ENCODE measurements at places on chromosomes 2 and 18.

- DNase-seq, result no peak
These were observed 6.9 kb upstream of the ANXA4 start for GRCh38 chr2:69734854-69735544.

DNA sequence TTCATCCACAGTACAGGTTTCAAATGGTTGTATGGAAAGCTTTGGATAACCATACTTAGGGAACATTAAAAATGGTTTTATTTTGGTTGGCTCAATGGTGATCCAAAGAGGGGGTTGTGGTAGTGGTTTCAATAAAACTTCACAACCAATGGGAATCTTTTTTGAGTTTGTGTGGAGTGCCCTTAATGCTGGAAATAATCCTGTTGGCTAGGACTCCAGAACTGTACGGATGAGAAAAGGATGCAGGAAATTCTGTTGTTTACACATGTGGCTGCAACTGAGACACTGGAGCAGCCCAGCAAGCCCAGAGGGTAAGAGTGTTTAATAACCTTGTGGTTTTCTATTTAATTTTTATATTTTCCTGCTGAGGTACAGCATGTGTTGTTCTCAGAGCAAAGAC, at the start of gene CCDC102B:
CCDC102B (plus strand) TSS at position 210 of the 400 bp plus-strand sequence. CDS start 38,684 bp downstream, outside the sequence.
- no peak for DNase-seq

- no peak for DNase-seq
These were observed 71.2 kb downstream of the EIF2AK3 start for GRCh38 chr2:88556026-88556425.

GRCh38 chr2:69817729-69818501, 11.5 kb upstream of the GMCL1 start:
- no peak for DNase-seq

- DNase-seq, result no peak
These were observed 310.6 kb downstream of the C1D start for GRCh38 chr2:67752199-67752598.

DNA sequence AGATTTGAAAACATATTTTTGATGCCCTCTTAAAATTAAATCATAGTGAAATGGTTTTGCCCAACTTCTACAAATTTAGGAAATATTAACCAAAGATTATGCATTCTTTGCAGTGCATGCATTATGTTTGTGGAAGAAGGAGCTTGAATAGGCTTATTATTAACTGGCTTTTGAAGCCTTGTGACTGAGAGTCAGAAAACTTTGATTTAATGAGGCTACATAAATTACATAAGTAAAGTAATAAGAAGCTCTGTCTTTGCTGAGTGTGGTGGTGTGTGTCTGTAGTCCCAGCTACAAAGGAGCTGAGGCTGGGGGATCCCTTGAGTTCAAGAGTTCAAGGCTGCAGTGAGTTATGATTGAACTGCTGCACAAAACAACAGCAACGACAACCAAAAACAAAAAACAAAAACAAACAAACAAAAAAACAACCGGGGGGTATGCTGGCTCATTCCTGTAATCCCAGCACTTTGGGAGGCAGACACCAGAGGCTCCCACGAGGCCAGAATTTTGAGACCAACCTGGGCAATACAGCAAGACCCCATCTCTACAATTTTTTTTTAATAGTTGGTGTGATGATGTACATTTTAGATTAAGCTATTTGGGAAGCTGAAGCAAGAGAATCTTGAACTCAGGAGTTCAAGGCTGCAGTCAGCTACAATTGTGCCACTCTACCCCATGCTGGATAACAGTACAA, 57.0 kb upstream of the LRRTM4 start:
- DNase-seq, result no peak

DNA sequence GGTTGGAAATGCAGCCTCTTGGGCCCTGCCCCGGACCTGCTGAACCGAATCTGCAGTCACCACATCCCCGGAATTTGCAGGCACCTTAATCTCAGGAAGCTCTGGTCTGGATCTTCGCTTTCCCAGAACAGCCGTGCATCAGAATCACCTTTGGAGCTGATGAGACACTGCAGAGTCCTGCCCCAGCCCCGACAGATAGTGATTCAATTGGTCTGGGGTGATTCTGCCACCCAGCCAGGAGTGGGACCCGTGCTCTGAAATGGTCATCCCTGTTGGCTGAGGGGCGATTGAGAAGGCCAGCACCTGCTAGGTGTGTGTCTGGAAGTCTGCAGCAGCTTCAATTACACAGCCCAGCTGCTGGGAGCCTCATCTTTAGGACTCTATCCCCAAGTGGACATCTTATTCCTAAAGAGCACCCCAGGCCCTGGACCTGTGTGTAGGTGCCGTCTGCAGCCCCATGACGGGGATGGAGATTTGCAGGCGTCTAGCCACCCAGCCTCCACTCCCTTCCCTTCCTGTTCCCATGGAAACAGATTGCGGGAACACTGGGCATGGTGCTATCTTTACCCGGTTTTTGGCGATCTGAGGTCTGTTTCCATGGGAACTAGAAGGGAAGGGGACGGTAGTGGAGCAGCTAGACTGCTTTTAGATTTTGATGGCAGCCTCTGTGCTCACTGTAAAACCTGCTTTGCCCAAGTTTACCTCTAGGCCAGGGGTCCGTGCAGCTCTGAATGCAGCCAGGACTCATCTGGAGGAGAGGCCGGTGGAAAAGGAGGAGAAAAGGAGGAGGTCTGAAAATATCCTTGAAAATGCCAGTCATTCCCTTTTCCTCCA, 156.1 kb downstream of the LDLRAD4 start:
- DNase-seq, result no peak

- DNase-seq, result peak; percentile 55
These were observed 55.4 kb downstream of the CDC42EP3 start for GRCh38 chr2:37615804-37616676.

GRCh38 chr2:138390316-138390945, 111.1 kb upstream of the SPOPL start:
- no peak for DNase-seq

DNA sequence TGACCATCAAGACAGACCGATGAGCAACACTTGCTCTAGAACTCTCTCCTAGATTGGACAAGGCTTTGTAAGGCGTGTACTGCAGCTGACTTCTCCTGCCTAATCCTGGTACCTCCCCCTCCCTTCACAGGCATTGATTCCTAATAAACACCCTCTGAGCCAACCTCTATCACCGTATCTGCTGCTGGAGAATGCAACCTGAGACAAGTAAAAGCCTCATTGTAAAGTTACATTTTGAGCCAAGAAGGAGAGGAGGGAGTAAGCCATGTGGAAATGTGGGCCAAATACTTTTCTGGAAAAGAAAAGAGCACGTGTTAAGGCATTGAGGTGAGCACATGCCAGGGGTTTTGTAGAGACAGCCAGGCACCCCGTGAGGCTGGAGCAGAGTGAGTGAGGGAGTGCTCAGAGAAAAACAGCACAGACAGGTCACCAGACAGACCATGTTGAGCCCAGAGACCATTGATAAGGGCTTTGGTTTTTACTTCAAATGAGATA, 2.6 kb upstream of the WDFY1 start:
- no peak for DNase-seq
